Umbilical cord (tissue), 2 donors: ENCODE measurements at places on chromosomes 2 and 18.

DNA sequence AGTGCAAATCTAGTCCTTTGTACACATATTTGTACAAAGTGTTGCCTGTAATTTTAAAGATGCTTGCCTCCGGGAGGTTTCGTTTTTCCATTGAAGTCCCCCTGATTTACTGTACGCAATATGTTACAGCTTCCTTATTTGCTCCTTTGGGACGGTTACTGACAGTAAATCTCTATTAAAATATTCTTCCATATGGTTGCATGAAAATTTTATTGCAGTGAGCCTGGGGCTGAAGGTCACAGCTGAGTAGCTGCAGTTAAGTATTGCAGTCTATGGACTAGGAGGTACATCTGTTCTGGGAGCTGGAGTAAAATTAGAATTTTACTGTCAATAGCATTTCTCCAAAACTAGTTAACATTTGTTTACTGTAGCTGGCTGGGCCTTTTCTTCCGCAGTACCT lies 119.2 kb downstream of the ETAA1 start:
- no peak for DNase-seq

DNA sequence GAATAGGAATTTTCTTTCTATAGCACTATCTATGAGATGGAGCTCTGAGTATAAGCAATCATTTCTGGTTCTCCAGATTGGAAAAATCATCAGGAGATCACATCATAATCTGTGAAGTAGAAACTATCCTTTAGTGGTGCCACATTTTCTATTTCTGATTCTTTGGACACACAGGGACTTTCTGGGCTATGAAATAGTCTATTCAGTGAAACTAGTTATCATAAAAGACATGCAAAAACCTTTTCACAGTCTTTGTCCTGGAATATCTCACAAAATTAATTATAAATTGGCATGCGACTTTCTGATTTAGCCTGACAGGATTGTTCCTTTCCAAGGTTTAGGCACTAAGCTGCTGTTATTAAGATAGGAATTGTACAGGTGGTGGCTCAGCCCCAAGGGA lies 428.6 kb downstream of the DLGAP1 start:
- no peak for DNase-seq

GRCh38 chr2:193371200-193371599 lies 1176.5 kb upstream of the TMEFF2 start:
- no peak for DNase-seq

- no peak for DNase-seq
Observed at GRCh38 chr2:79087785-79088364, at the start of gene REG1B. Gene REG1B, minus strand, starts transcription at chr2:79087993. Its CDS starts 381 bp downstream, at chr2:79087612.

DNA sequence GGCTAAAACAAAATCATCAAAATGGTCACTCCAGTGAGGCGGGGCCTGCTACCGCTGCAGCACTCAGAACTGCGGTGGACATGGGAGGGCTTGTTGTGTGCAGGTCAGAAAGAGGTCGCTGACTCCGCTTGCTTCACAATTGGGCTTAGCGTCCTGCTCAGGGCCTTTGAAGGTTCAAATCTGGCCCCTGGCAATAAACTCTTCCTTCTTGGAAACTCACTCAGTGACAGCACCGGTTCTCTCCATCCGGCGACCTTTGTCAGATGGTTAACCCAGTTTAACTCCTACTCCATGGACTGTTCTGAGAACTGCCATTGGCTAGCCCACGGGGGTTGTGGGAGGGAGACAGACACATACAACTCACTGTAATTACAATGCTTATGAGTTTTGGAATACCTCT lies 29.0 kb upstream of the LAPTM4A start:
- DNase-seq, result no peak
